ENCODE measurements at places on chromosomes 16 and 17.

DNA sequence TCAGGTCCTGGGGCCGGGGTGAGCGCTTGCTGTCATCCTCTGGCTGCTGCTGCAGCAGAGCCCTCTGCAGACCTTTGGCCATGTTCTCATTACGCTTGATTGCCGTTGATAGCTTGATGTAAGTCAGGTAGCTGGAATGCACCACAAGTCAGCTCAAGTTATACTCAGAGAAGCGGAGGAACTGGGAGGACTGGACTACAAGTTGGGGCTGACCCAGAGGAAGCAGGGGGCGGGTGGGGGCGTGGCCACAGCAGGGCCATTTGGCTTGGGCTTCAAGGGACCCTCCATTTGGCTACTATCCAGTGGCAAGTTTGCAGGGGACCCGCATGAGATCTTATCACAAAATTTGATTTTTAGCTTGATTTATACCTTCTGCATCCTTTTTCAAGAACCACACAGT, 19.0 kb upstream of the EVPL start:
- DNase-seq, result no peak

DNA sequence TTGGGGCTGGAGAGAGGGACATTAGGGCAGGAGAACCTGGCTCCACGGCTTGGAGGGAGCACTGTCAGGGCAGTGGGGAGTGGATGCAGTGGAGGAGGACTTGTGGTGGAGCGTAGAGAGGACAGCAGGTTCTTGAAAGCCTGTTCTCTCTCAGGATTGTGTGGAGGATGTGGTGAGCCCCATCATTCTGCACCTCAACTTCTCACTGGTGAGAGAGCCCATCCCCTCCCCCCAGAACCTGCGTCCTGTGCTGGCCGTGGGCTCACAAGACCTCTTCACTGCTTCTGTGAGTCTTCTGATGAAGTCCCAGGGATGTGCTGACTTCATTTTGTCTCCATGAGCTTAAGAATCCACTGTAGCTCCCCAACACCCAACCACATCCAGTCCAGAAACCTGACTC, 13.5 kb downstream of the COX6A2 start:
- DNase-seq, result no peak

DNA sequence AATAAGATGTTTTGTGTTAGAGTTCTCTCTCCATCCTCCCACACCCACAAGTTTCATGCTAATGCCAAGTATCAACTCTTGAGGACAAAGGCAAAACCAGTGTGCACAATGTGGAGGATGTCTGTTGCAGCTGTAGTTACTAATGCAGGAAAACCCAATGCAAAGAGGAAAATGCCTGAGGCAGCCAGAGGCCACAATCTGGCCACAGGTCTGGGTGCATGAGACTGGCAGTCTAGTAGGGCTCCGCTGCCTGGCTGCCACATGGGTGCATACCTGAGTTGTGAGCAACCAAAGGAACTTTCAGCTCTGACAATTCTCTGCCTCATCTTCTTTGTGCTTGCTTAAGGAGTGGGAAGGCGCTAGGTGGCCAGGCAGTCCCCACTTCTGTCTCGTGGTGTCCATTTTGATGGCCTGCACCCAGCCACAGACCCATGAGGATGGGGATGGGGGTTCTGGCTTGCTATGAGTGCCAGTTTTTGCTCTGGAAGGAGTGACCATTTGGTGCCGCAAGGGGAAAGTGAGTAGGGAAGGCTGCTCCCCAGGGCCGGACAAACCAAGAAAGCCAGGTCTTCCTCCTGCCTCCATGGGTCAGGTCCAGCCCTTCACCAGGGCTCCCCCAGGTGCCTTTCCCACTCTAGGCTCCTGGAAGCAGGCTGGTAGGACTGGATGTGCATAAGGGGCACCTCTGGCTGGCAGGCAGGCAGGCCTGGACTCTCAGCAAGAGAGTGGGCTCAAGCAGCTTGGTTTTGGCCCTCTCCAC, 4.2 kb upstream of the GFOD2 start:
- DNase-seq, result no peak

DNA sequence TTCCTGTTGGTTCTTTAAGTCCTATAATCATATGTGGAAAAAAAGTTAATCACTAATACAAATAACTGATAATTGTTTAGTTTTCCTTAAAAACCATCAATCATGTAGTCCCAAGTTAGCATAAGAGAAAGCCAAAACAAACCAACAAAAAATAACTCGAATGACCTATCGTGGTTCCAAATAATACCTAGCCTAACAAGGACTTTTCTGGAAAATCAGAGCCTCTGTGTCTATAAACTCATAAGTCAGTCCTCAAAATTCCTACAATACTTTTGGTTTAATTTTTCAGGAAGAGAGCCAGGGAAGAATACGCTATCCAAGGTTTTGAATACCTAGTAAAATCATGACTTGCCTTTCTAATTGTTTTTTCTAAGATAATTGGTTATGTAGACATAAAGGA, 975.3 kb upstream of the SOX9 start:
- no peak for DNase-seq

GRCh38 chr17:8909586-8910270, 42.3 kb upstream of the PIK3R6 start:
- no peak for DNase-seq

GRCh38 chr16:89615596-89616090, 2.2 kb downstream of the DPEP1 start:
- DNase-seq, result no peak

DNA sequence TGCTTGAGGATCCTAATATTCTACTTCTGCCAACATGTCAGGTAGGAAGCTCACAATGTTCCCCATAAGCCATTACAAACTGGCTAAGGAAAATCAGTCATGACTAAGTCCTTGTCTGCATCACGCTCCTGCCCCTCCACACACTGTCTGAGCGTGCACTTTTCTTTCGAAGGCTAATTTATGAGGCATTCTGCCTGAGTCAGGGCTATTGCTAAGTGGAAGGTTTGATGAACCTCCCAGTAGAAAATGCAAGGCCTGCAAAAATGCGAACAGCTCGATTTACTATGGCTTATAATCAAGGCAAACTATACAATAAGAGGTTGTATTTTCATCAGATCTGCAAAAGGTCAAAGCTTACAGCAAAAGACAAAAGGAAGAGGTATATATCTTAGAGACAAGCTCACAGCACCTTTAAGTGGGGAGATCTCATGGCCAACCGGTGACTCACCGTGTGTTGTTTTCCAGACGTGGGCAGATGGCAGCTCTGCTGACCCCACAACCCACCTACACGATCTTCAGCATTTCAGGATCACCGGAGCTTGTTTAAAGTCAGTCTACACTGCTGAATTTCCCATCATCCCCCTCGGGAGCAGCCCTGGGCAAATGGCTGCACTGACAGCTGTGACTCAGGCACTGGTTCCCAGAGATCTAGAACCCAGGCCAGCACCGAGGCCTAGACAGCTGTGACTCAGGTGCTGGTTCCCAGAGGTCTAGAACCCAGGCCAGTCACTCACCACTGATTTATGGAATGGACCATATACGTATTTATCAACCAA, 26.1 kb downstream of the MEAK7 start:
- no peak for DNase-seq

DNA sequence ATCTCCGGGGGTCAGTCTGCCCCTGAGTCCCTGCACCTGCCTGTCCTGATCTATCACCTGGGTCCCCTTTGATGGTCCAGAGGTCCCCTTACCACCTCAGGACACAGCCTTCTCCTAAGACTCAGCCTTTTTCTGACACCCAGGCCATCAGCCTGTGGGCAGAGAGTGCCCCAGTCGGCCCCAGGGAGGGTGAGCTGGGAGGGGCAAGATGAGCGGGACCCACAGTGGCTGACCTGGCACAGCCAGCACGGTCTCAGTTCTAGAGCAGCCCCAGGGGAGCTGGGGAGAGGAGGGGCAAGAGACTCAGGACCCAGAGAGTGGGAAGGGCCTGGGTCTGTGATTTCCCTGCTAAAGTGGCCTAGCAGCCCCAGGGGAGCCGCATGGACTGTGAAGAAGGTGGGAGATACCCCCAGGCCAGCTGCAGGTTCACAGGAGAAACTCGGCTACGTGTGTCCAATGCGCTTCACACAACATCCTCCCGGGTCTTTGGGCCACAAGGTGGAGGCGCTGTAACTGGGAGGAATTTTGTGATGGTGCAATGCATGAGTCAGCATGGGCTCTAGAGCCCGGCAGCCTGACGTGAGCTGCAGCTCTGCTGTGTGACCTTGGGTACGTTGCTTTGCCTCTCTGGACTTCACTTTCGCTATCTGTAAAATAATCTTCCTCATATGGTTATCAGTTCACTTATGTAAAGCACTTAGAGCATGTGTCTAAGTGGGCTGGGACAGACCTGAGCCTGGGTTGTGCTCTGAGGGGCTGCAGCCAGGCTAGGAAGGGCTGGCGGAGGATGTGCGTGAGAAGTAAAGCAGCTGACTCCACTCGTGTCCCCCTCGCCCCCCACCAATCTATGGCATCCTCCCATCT, 67.2 kb upstream of the LHX1 start:
- no peak for DNase-seq

- no peak for DNase-seq
Measured at GRCh38 chr16:25157271-25157875, 45.8 kb downstream of the LCMT1 start.

GRCh38 chr16:81946206-81946605, 65.1 kb downstream of the SDR42E1 start:
- DNase-seq, result peak; percentile 10

DNA sequence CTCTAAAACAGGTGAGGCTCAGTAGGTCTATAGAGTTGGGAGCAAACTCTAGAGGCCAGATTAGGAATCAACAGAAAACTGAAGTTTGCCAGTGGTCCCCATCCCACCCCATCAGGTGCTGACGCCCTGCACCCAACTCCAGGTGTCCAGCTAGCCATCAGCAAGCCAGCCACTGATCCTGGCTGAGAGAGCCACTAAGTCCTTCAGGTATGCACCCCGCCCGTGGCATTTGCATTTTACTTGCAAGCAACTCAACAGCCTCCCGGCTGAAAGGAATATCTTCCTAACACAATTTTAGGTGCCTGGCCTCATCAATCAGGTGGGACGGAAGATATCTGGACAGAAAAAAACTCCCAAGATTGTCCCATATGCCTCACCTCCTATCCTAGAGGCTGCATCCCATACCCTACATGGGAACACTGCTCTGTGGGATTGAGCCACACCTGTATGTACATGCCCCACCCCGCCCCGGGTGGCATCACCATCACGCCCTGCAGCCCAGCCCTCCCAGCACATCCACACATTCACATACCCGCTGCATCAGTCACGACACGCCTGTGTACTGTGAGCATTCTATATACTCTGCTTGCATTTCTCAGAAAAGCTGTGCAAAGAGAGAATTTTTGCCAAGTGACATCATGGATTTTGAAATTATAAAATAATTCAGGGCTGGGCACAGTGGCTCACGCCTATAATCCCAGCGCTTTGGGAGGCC, 8.3 kb downstream of the OTOP3 start:
- DNase-seq, result no peak

DNA sequence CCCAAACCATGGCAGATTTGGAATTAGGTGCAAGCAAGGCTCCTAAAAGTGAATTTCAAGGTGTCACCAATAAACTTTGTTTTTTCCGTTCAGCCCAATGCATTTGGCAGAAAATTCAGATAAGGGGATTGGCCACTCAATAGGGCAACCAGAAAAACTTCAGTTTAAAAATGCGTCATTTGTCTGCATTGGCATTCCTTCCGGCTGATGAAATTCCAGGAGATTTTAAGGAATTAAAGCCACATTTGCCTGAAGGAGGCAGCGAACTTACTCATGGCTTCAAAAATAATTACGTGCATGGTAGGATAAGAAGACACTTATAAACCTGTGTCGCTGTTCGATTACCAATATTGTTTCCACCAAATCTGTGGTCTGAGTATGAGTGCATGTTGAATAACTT, 151.9 kb downstream of the SALL1 start:
- no peak for DNase-seq

- no peak for DNase-seq
Measured at GRCh38 chr17:75853433-75853832, 1.7 kb downstream of the WBP2 start.

GRCh38 chr16:67241008-67241900, 6.0 kb downstream of the FHOD1 start:
- peak; percentile 33 for DNase-seq

GRCh38 chr16:23371368-23371767, 69.3 kb downstream of the SCNN1B start:
- no peak for DNase-seq

GRCh38 chr17:65323049-65323448, 185.9 kb downstream of the RGS9 start:
- no peak for DNase-seq

DNA sequence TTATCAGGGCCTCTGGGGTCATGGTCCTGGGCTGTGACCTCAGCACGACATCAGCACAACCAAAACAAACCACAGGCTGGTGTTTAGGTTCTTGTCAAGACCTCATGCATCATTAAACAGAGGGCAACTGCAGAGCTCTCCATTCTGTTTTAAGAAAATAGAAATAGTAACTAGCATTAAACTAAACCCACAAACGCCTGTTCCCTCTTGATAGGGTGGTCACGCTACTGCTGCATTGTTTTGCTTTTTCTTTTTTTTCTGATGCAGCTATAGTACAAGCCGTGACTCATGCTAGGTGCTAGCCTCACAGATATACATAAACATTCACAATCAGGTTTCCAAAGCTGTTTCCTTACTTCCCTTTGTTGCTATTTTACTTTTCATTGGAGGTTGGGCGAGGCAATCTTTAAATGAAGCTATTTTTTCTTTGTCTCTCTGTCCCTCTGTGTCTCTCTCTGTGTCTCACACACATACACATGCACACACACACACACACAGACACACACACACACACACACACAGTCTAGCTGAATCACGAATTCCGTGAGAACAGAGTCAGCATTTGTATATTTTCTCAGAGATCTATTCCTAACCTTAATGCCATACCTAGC, 310.3 kb downstream of the CDH13 start:
- DNase-seq, result peak; percentile 18

- no peak for DNase-seq
Measured at GRCh38 chr16:12625068-12625467, 178.6 kb downstream of the CPPED1 start.

- no peak for DNase-seq
Measured at GRCh38 chr16:67967958-67968399, 458 bp downstream of the SLC12A4 start.

- DNase-seq, result no peak
Measured at GRCh38 chr16:73131156-73131862, 83.4 kb upstream of the ZFHX3 start.

- DNase-seq, result no peak
Measured at GRCh38 chr17:4474093-4474492, 24.6 kb upstream of the SPNS2 start.

GRCh38 chr16:9061358-9061813, 30.1 kb upstream of the HAPSTR1 start:
- DNase-seq, result no peak

DNA sequence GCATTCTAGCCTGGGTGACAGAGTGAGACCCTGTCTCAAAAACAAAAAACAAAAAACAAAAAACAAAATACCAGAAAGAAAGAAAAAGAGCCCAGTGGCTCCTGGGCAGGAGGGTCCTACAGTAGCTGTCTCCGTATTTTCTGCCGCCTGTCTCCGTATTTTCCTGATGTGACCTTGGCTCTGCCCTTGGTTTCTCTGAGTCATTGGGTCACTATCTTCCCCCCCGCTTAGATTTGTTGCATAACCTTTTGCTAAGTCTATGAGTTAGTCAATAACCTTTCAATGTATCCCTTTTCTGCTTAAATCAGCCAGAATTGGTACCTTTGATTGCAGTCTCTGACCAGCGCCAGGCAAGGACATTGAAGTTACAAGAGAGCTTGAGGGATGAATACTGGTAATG, 36.9 kb downstream of the MIS12 start:
- DNase-seq, result no peak
